ENCODE measurements at places on chromosomes 7 and 10. TPM values are rescaled to one million over a fixed set of nuclear protein-coding genes. Genes with fewer than 3 reads are reported as not detected.

The HSPA14 gene
- 12.5 TPM for total RNA-seq

The CALN1 gene
- 1.3 TPM for total RNA-seq

The NODAL gene
- total RNA-seq, result 0.92 TPM

The OR6V1 gene
- not detected for total RNA-seq

The RNF133 gene
- 1.6 TPM for total RNA-seq

The ARL5B gene
- total RNA-seq, result 40.6 TPM

The NCF1 gene
- 0.82 TPM for total RNA-seq

The TMEM196 gene
- not detected for total RNA-seq

The ZPBP gene
- not detected for total RNA-seq

The OR2A7 gene
- 8.6 TPM for total RNA-seq

The GIMAP5 gene
- 23.8 TPM for total RNA-seq

The DENND2A gene
- 29.6 TPM for total RNA-seq

The SPDYE5 gene
- total RNA-seq, result not detected

The TAS2R41 gene
- total RNA-seq, result 0.31 TPM

The CXCL12 gene
- total RNA-seq, result 121 TPM

The TMEM229A gene
- total RNA-seq, result not detected

The GRID2IP gene
- total RNA-seq, result 0.31 TPM

The TECTB gene
- total RNA-seq, result not detected

The SFTPA2 gene
- total RNA-seq, result 0.62 TPM

The CPN1 gene
- not detected for total RNA-seq

The WNT2 gene
- 2.7 TPM for total RNA-seq

The INHBA gene
- total RNA-seq, result 5.5 TPM

The CCL26 gene
- not detected for total RNA-seq

The DOCK4 gene
- total RNA-seq, result 34.9 TPM

The CALML5 gene
- 0.41 TPM for total RNA-seq

The AKR1C2 gene
- total RNA-seq, result 2.8 TPM

The SPRN gene
- 0.82 TPM for total RNA-seq

The SPDYE8 gene
- total RNA-seq, result not detected

The CTBP2 gene
- 58.2 TPM for total RNA-seq

The TAS2R4 gene
- total RNA-seq, result 2.4 TPM

The INTS1 gene
- total RNA-seq, result 38.7 TPM

The NT5C2 gene
- 154 TPM for total RNA-seq

The COL28A1 gene
- total RNA-seq, result 8.1 TPM

The MYL10 gene
- total RNA-seq, result 20.9 TPM

The ARHGAP22 gene
- total RNA-seq, result 2.1 TPM

The PNLIP gene
- total RNA-seq, result 1.8 TPM

The ASB15 gene
- total RNA-seq, result 10.8 TPM
